ENCODE measurements at places on chromosomes 7 and 10. TPM values are rescaled to one million over a fixed set of nuclear protein-coding genes. Genes with fewer than 3 reads are reported as not detected.

Gene ZNF277
- 69.8 TPM for total RNA-seq

Gene TCERG1L
- not detected for total RNA-seq

Gene EIF5AL1
- total RNA-seq: 0.72 TPM

Gene ZNF736
- 14.4 TPM for total RNA-seq

Gene TNS3
- 67.3 TPM for total RNA-seq

Gene COL28A1
- 0.29 TPM for total RNA-seq

Gene WDR37
- total RNA-seq: 20.6 TPM

Gene GFRA1
- total RNA-seq: 76.6 TPM

Gene LDB3
- total RNA-seq: under 0.01 TPM

Gene NEUROG3
- not detected for total RNA-seq

Gene LHPP
- 11.5 TPM for total RNA-seq

Gene KCNMA1
- 77.8 TPM for total RNA-seq

Gene IKZF1
- under 0.01 TPM for total RNA-seq

Gene PPP1R3C
- total RNA-seq: 73.4 TPM

Gene MRPS17
- total RNA-seq: 13.4 TPM

Gene GSTO1
- 177 TPM for total RNA-seq

Gene NUDT13
- 1.8 TPM for total RNA-seq

Gene ARF5
- total RNA-seq: 146 TPM

Gene GOLGA7B
- total RNA-seq: not detected

Gene NEBL
- under 0.01 TPM for total RNA-seq

Measured in osteoblast (primary cell).